ENCODE measurements at places on chromosomes 2 and 18. TPM values are rescaled to one million over a fixed set of nuclear protein-coding genes. Genes with fewer than 3 reads are reported as not detected.

Gene SLC4A5
- total RNA-seq = 2.1 TPM

Gene GPR55
- total RNA-seq = not detected

Gene AGXT
- not detected for total RNA-seq

Gene CABLES1
- 12.6 TPM for total RNA-seq

Gene FSHR
- total RNA-seq = not detected

Gene YIPF4
- total RNA-seq = 35.7 TPM

Gene EVX2
- 0.28 TPM for total RNA-seq

Gene CCT7
- total RNA-seq = 118 TPM

Gene FAM237A
- total RNA-seq = not detected

DNA sequence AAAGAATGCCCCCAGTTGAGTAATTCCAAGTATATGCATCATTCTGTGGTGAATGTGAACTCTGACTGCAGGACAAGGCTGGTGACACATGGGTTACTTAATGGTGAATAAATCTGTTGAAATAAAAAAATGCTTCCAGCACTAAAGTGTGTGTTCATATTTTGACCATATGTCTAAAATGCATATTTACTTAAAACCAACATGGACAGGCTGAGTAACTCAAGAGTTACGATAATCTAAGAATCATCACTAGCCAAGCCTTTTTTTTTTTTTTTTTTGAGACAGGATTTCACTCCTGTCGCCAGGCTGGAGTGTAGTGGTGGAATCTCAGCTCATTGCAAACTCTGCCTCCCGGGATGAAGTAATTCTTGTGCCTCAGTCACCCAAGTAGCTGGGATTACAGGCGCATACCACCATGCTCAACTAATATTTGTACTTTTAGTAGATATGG, 47.1 kb upstream of the CCBE1 start:
- H3K4me1 ChIP-seq = no peaks in the 10 kb centered on the region
- H3K27ac ChIP-seq = no peak overlapping the region
- no peaks in the 10 kb centered on the region for H3K36me3 ChIP-seq
- H3K4me3 ChIP-seq = no peak overlapping the region
- no peak for DNase-seq
- no peaks in the 10 kb centered on the region for H3K27me3 ChIP-seq

GRCh38 chr2:33946193-33946592, 347.1 kb upstream of the FAM98A start:
- no peaks in the 10 kb centered on the region for H3K4me1 ChIP-seq
- H3K27ac ChIP-seq = no peak overlapping the region
- H3K4me3 ChIP-seq = no peak overlapping the region
- no peaks in the 10 kb centered on the region for H3K36me3 ChIP-seq
- H3K27me3 ChIP-seq = no peaks in the 10 kb centered on the region
- no peak for DNase-seq

- H3K4me1 ChIP-seq = no peaks in the 10 kb centered on the region
- DNase-seq = no peak
- no peak overlapping the region for H3K27ac ChIP-seq
- H3K27me3 ChIP-seq = no peaks in the 10 kb centered on the region
- H3K36me3 ChIP-seq = no peaks in the 10 kb centered on the region
These were observed 96.2 kb upstream of the ARHGAP28 start for GRCh38 chr18:6633310-6633709.

GRCh38 chr2:186751790-186752189, 57.9 kb downstream of the FAM171B start:
- H3K4me1 ChIP-seq = no peaks in the 10 kb centered on the region
- no peaks in the 10 kb centered on the region for H3K36me3 ChIP-seq
- H3K4me3 ChIP-seq = no peak overlapping the region
- no peak for DNase-seq
- H3K27me3 ChIP-seq = no peaks in the 10 kb centered on the region
- H3K27ac ChIP-seq = no peak overlapping the region

GRCh38 chr2:58601017-58601416, 359.9 kb upstream of the FANCL start:
- no peak overlapping the region for H3K4me3 ChIP-seq
- no peak for DNase-seq
- no peaks in the 10 kb centered on the region for H3K27me3 ChIP-seq
- no peaks in the 10 kb centered on the region for H3K4me1 ChIP-seq
- no peak overlapping the region for H3K27ac ChIP-seq

GRCh38 chr2:155382776-155383175, 684.3 kb downstream of the KCNJ3 start:
- no peak overlapping the region for H3K4me3 ChIP-seq
- H3K36me3 ChIP-seq = no peaks in the 10 kb centered on the region
- H3K27me3 ChIP-seq = peaks cover 4% of the 10 kb centered on the region
- no peak overlapping the region for H3K27ac ChIP-seq
- no peaks in the 10 kb centered on the region for H3K4me1 ChIP-seq
- DNase-seq = no peak

DNA sequence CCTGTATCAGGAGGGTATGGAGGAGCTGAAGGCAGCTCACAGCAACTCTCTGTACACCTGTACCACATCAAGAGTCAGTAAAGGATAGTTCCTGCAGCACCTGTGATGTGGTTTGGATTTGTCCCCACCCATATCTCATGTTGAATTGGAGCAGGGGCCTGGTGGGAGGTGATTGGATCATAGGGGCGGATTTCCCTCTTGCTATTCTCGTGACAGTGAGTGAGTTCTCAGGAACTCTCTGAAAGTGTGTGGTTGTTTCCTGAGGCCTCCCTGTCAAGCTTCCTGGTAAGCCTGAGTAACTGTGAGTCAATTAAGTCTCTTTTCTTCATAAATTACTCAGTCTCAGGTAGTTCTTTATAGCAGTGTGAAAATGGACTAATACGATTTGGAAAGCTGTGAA, 28.9 kb downstream of the OSBPL1A start:
- no peaks in the 10 kb centered on the region for H3K36me3 ChIP-seq
- no peaks in the 10 kb centered on the region for H3K4me1 ChIP-seq
- H3K27ac ChIP-seq = no peak overlapping the region
- H3K27me3 ChIP-seq = no peaks in the 10 kb centered on the region
- no peak overlapping the region for H3K4me3 ChIP-seq
- no peak for DNase-seq

DNA sequence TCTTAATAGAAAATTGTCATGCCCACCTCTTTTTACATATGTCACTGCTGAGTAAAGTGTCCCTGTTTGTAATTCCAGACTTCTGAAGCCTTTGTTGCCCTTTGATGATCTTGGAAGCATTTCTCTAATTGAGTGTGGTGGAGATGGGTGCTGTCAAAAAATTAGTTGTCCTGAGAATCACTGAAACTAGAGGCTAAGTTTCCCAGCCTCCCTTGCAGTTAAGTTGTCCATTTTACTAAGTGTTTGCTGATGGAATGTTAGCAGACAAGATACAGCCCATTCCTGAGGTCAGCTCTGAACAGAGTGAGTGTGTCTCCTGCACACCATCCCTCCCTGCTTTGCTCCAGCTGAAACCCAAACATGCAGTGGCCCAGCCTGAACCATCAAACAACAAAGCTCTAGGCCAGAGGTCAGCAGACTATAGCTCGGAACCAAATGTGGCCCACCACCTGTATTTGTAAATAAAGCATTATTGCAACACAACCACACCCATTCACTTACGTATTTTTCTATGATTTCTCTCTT, 28.1 kb upstream of the TMEM177 start:
- no peak overlapping the region for H3K27ac ChIP-seq
- DNase-seq = no peak
- H3K4me1 ChIP-seq = no peaks in the 10 kb centered on the region
- no peaks in the 10 kb centered on the region for H3K27me3 ChIP-seq
- H3K4me3 ChIP-seq = no peak overlapping the region

- no peak overlapping the region for H3K27ac ChIP-seq
- DNase-seq = no peak
- H3K36me3 ChIP-seq = no peaks in the 10 kb centered on the region
- H3K4me1 ChIP-seq = no peaks in the 10 kb centered on the region
- no peak overlapping the region for H3K4me3 ChIP-seq
These were observed 88.9 kb downstream of the MOGAT1 start for GRCh38 chr2:222760301-222760897.

GRCh38 chr2:8536686-8537561, 144.9 kb upstream of the ID2 start:
- H3K4me3 ChIP-seq = no peak overlapping the region
- peak overlapping the region; percentile 57 for H3K27ac ChIP-seq
- H3K27me3 ChIP-seq = no peaks in the 10 kb centered on the region
- no peaks in the 10 kb centered on the region for H3K36me3 ChIP-seq

DNA sequence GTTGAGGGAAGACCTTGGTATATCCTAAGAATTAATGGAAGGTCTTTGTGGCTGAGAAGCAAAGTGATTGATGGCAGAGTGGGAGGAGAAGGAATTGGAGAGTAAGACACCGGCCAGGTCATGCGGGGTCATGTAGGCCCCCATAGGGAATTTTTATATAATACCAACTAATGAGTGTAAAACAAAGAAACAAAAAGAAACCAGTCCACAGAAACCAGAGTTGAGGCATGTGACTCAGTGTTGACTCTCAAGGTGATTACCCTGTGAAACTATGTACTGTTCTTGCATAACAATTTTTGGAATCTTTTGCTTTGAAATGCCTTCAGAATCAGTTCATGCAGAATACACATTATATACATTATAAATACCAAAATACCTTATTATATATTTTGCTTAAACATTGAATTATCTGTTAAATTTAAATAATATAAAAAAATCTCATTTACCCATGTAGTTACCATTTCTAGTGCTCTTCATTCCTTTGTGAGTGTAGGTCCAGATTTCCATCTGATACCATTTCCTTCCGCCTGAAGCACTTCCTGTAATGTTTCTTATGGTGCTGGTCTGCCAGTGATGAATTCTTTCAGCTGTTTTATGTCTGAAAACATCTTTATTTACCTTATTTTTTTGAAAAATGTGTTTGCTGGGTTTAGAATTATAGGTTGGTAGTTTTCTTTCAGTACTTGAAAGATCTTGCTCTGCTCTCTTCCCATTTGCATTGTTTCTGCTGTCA, 8.6 kb downstream of the CLIP4 start:
- H3K27me3 ChIP-seq = no peaks in the 10 kb centered on the region
- no peaks in the 10 kb centered on the region for H3K36me3 ChIP-seq
- no peaks in the 10 kb centered on the region for H3K4me1 ChIP-seq
- H3K27ac ChIP-seq = no peak overlapping the region

- peak overlapping the region; percentile 17 for H3K4me3 ChIP-seq
- peak overlapping the region; percentile 73 for H3K27ac ChIP-seq
- DNase-seq = no peak
- H3K27me3 ChIP-seq = no peaks in the 10 kb centered on the region
- H3K4me1 ChIP-seq = no peaks in the 10 kb centered on the region
- no peaks in the 10 kb centered on the region for H3K36me3 ChIP-seq
These were observed 86.0 kb downstream of the RAPGEF4 start for GRCh38 chr2:172821370-172822338.

- H3K4me3 ChIP-seq = no peak overlapping the region
- H3K27me3 ChIP-seq = no peaks in the 10 kb centered on the region
- no peak for DNase-seq
- no peaks in the 10 kb centered on the region for H3K4me1 ChIP-seq
- H3K36me3 ChIP-seq = no peaks in the 10 kb centered on the region
- no peak overlapping the region for H3K27ac ChIP-seq
These were observed 38.5 kb downstream of the GORASP2 start for GRCh38 chr2:170967553-170967952.

DNA sequence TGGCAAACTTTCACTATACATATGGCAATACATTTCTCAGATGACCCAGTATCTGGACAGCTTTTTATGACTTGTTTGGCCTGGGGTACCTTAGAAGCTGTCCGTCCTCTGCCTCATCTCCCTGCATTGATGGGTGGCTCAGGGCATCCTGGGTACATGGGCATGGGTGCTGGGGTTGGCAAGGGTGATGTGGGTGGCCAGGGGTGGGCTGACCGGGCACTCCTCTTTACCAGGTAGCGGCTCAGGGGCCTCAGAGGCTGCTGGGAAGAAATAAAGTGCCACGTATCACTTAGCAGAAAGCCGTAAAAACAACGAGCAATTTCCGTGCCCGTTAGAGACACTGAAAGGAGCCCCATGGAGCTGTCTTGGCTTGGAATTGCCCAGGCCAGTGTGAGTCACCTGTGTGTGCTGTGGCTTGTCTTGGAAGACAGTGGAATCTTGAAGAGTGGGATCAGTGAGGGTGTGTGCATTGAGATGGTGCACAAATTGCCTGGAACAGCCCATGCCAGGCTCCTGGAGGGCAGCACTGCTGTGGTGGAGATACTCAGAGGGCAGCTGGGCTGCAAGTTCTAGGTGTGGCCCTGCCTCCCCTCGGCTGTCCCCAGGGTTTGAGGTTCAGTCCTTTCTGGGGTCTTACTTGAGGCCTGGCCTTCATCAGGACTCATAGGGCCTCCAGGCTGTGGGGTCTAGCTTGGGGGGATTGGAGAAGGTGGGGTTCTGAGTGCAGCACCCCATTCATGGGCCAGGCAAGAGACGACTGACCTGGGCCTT, 88.8 kb downstream of the FHOD3 start:
- H3K27ac ChIP-seq = no peak overlapping the region
- no peaks in the 10 kb centered on the region for H3K27me3 ChIP-seq
- no peaks in the 10 kb centered on the region for H3K4me1 ChIP-seq

- no peaks in the 10 kb centered on the region for H3K4me1 ChIP-seq
- H3K27me3 ChIP-seq = no peaks in the 10 kb centered on the region
These were observed 60.5 kb downstream of the CDH2 start for GRCh38 chr18:28116461-28116860.

DNA sequence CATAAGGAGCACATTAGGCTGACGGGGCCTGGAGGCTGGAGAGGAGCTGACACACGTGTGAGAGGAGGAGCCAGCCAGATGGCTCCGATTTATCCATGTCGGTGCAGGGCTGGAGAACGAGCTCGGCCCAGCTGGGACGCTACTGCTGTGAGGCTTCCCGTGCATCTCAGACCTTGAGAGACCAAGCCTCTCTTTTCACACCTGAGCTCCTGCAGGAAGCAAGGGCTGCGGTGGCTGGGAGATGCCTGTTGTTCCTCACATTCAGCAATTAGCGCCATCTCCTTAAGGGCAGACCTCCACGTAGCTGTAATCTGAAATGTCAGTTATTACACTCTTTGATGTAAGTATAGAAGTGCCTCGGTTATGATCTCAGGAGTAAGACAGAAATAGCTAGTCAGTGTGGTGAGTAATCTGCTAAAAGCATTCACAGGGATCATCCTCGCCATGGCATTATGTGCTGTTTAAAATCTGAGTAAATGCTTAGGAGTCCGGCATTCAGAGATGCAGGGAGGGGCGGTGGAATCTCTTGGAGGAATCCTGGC, 107.9 kb downstream of the PRKCE start:
- H3K36me3 ChIP-seq = no peaks in the 10 kb centered on the region
- H3K4me1 ChIP-seq = no peaks in the 10 kb centered on the region
- DNase-seq = peak; percentile 40
- H3K4me3 ChIP-seq = no peak overlapping the region

GRCh38 chr2:172216477-172216876, 113.8 kb upstream of the DLX2 start:
- H3K27ac ChIP-seq = peak overlapping the region; percentile 74
- no peaks in the 10 kb centered on the region for H3K27me3 ChIP-seq
- no peaks in the 10 kb centered on the region for H3K36me3 ChIP-seq
- H3K4me1 ChIP-seq = no peaks in the 10 kb centered on the region

GRCh38 chr2:9401059-9401547, 22.2 kb downstream of the ITGB1BP1 start:
- H3K27ac ChIP-seq = peak overlapping the region; percentile 89
- no peak for DNase-seq
- H3K27me3 ChIP-seq = no peaks in the 10 kb centered on the region
- H3K36me3 ChIP-seq = no peaks in the 10 kb centered on the region
- no peak overlapping the region for H3K4me3 ChIP-seq

GRCh38 chr18:38790303-38790702, 1224.7 kb upstream of the CELF4 start:
- no peaks in the 10 kb centered on the region for H3K4me1 ChIP-seq
- H3K27me3 ChIP-seq = no peaks in the 10 kb centered on the region
- DNase-seq = no peak
- no peaks in the 10 kb centered on the region for H3K36me3 ChIP-seq

- H3K27ac ChIP-seq = peak overlapping the region; percentile 25
- no peak overlapping the region for H3K4me3 ChIP-seq
- no peaks in the 10 kb centered on the region for H3K4me1 ChIP-seq
- H3K36me3 ChIP-seq = no peaks in the 10 kb centered on the region
These were observed 8.0 kb upstream of the COX7A2L start for GRCh38 chr2:42368817-42369531.
